Dermis blood vessel endothelial cell (primary cell): ENCODE measurements at places on chromosomes 7 and 10. TPM values are rescaled to one million over a fixed set of nuclear protein-coding genes. Genes with fewer than 3 reads are reported as not detected.

IGFBP3 gene
- 4.8 and 18.0 TPM in 2 replicates for total RNA-seq

ZNF25 gene
- 6.1 and 6.5 TPM in 2 replicates for total RNA-seq

CFTR gene
- not detected in 2 replicates for total RNA-seq

AKR1B15 gene
- not detected in 2 replicates for total RNA-seq

PPP1R3A gene
- total RNA-seq: not detected in 2 replicates

REEP3 gene
- total RNA-seq: 57.4 and 67.6 TPM in 2 replicates

CLDN3 gene
- 1.4 and 1.5 TPM in 2 replicates for total RNA-seq

GPC2 gene
- total RNA-seq: 2.8 and 4.4 TPM in 2 replicates

NUDT13 gene
- 1.0 and 2.1 TPM in 2 replicates for total RNA-seq

EPHA1 gene
- 0.09 TPM in 1 of 2 replicates, not detected in the other for total RNA-seq

NEBL gene
- total RNA-seq: 2.6 and 2.9 TPM in 2 replicates

COBL gene
- total RNA-seq: under 0.01 TPM in 1 of 2 replicates, not detected in the other

CTNNA3 gene
- total RNA-seq: under 0.01 TPM in 1 of 2 replicates, not detected in the other
